ENCODE measurements at places on chromosomes 16 and 17.

DNA sequence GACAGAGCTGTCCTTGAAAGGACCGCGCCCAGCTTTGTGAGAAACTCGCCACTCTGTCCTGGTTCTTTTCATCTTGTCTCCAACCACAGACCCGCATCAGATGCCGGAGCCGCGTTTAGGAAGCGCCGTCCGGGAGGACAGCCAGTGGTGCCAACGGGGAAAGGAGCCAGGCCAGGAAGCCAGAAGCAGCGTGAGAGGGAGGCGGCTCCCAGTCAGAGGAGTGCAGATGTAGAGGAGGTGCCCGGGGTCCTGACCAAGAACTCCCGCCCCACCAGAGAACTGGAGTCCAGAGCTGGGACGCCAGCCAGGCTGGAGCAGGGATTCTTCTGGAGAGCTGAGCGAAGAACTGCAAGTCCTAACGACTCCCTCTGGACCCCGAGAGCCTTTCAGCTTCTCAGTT lies 49.3 kb upstream of the TNRC6C start:
- no peak for DNase-seq

DNA sequence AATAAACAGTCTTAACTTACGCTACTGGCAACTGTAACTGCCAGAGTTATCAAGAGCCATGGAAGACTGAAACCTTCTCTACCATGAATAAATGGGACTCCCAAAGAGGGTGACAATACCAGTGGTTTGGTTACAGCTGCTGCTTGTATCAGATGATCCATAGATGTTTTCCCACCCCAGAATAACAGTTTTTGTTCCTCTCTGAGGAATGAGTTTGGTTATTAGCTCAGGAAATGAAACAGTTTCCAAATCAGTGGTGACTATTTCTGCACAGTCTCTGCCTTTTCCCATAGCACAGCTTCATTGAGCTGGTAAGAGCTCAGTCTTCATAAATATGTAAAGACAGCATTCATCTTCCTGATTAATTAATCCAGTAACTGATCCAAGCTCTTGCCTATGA lies 14.0 kb upstream of the HYDIN start:
- no peak for DNase-seq

DNA sequence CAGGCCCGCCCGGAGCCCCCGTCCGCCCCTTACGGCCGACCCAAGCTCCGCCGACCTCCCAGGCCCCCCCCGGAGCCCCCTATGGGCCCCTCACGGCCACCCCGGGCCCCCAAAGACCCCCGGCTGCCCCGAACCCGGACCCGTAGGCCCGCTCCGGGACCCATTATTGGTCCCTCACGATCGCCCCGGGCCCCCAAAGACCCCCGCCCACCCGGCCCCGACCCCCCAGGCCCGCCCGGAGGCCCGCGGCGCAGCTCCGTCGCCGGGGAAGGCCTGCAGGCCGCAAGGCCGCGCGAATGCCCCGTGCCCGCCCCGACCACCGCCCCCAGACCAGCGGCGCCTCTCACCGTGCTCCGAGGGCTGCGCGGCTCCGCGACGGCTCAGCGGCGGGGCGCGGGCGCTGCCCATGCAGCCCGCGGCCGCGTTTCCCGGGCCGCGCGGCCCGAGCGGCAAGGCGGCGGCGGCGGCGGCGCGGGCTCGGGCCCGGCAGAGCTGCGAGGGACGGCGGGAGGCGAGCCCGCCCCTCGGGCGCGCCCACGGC lies 393 bp downstream of the ANKRD11 start:
- no peak for DNase-seq

DNA sequence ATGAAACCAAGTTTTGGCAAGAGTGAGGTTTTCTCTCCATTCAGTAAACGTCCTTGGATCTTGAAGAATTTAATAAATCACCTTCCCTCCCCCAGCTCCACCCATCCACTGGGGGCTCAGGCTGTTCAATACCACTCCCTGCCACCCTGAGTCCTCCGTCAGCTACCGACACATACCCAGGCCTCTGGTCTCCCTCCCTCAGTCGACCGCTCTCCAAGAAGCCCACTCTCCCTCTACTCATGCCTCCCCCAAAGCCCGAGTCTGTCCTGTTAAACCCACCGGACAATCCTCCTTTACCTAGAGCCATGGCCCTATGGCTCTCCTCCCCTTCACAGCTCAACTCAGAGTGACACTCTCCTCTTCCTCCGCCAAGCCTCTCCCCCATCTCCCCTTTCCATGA lies 19.7 kb upstream of the SLC4A1 start:
- no peak for DNase-seq

- no peak for DNase-seq
Measured at GRCh38 chr16:54928016-54928356, 2.7 kb upstream of the IRX5 start.

Data from GM10248 (cell line).